ENCODE measurements at places on chromosomes 7 and 10.

GRCh38 chr10:101114646-101115045 is 16.5 kb upstream of the TLX1 start:
- DNase-seq, result no peak

DNA sequence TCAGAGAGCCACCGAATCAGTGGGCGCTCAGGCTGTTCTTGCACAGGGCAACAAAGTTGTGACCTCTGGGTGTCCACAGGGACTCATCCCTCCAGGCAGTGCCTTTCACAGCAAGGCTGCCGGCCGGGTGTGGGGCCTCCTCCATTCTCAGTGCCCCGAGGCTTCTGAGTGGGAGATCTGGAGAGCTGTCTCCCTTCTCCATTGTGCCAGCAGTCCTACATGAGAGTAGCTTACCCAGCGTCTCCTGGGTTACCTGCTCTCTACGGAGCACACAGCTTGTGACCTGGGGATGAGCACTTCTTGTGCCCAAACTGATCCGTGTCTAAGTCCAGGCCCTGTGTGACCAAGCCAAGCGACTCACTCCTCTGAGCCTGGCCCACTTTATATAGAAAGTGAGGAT is 240.9 kb upstream of the GRB10 start:
- DNase-seq, result no peak

DNA sequence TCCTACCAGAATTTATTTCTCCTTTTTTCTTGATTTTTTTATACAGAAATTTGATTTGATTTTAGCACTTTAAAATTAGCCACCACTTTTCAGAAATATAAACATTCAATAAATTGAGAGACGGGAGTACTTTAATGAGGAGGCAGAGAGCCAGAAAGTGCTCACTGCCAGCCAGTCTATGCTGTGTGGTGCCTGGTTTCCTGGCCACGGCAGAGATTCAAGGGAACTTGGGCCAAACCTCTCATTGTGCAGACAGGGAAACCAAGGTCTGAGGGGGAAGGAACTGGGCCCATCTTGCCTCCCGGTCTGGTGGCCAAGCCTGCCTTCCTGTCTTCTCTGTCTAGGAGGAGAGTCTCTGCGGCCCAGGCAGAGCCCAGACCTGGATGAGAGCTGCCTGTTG is 25.9 kb downstream of the ADAMTS14 start:
- DNase-seq, result no peak

GRCh38 chr10:18144928-18145327 is 4.7 kb downstream of the CACNB2 start:
- no peak for DNase-seq

GRCh38 chr10:122710576-122710975 is 10.9 kb upstream of the C10orf120 start:
- DNase-seq, result no peak

DNA sequence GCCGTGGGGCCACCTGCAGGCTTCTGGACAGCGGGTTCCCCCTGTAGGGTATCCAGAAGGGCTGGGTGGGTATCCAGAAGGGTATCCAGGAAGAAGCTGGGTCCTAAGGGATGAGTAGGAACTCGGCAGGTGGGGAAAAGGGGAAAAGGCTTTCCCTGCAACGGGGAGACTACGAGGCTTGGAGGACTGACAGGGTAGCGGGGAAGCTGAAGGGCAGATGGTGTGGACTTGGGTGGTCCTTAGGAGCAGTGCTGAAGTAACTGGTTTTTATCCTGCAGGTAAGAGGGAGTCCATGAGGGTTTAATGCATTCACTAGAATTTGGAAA is 525 bp downstream of the UBE2D4 start:
- no peak for DNase-seq

DNA sequence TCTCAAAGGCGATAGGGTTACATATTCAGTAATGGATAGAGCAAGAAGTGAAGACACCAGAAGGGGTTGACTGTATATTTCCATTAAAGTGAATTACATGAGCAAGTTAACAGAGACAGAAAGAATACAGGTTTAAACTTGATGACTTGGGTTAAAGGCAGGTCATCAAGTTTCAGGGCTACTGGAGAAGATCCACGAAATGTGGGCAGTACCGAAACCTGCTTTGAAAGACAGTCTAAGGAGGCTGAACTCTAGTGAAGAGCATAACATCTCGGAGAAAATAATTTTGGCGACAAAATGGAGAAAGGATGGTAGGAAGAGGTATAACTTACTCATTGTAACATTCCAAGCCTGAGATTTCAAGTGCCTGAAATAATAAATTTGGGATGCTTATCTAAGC is 26.6 kb upstream of the PLXDC2 start:
- DNase-seq, result no peak

GRCh38 chr7:155377071-155377837 is 79.6 kb downstream of the INSIG1 start:
- DNase-seq, result no peak

DNA sequence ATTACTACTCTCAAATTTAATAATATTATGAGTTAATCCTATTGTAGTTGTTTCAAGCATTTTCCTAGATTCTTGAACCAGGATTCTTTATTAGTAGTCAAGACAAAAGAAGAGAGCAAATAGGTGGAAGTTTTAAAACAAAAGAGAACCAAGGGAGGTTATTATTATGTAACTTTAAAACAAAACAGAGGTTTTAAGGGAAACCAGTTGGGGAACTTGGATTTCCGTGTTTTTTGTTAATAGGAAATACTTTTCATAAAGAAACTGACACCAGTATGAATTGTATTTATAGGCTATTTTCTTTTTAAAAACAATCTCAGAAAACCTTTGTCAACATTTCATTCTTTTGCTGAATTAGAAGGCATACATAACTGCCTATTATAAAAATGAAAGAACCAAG is 183.9 kb downstream of the WNT2 start:
- DNase-seq, result no peak

GRCh38 chr7:153942036-153942435 is 110.2 kb upstream of the DPP6 start:
- no peak for DNase-seq

GRCh38 chr10:35640951-35641675 is 983 bp downstream of the FZD8 start:
- DNase-seq, result peak; percentile 39

- DNase-seq, result no peak
Measured at GRCh38 chr10:17003651-17004286, 125.8 kb downstream of the CUBN start.

DNA sequence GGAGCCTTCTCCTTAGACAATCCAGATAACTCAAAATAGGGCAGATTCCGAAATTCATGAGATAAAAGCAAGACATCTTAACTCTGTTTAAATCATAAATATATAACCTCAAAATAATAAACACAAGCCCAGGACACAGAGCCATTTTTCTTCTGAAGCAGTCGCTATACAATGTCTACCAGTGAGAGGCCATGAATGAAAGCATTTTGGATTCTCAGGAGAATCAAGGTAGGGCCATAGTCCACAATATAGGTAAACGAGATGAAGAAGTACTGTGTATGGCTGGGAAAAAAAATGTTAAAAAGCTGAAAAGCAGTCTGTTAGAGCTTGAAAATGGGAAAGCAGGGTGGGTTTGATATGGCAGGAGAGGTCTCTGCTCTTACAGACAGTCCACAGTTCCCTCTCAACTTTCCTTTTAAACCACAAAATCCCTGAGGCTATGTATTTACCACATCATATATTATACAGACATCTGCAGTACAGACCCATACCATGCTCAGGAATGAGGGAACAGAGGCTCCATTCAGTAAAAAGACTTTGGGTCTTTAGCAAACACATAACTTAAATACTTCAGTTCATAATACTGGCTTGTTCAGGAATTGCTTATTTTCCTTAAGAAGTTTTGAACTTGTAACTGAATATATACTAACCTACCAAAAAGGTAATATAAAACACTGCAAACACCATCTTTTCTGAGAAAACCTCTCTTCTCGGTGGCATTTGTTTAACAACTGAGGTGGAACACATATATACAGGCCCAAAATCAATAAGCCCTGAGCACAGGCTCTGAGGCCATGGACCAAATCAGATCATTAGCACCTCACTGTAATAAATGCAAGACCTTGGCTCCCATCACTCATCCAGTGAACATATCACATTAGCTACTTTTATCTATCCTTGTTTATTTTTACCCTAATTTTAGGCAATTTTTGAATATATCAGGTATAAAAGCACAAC is 109.3 kb downstream of the SORBS1 start:
- DNase-seq, result no peak

DNA sequence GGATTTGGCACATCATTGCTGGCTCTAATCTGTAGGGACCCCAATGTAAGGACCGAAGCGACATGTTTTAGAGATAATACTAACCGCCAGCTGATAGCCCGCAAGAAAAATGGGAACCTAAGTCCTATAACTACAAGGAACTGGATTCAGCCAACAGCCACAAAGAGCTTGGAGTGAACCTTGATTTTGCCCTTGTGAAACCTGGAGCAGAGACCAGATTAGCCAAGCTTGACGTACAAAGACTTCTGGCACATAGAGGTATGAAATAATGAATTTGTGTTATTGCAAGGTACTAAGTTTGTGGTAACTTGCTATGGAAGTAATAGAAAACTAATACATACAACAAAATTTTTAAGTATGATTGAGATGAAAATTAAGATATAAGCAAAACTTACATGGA is 246.9 kb downstream of the AGMO start:
- DNase-seq, result no peak

DNA sequence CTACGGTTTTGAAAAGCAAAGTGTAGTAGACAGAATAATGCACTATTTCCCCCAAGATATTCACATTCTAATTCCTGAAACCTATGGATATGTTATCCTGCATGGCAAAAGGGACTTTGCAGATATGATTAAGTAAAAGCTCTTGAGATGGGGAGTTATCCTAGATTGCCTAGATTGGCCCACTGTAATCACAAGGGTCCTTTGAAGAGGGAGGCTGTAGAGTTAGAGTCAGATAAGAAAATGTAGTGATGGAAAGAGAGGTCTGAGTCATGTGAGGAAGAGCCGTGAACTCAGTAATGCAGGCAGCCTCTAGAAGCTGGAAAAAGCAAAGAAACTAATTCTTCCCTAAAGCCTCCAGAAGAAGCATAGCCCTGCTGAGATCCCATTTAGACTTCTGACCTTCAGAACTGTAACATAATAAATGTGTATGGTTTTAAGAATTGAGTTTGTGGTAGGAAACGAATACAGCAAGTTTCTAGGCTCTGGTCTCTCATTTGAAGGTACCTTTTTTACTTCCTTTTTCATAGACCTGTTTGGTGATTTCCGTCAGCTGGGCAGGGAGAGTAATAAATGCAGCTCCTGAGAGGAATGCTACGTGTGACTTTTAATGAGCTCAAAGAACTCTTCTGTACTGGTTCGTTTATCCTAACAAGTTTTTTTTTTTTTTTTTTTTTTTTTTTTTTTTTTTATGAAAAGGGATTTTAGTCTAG is 41.9 kb upstream of the NXPH1 start:
- DNase-seq, result no peak

GRCh38 chr7:12031638-12032037 is 179.5 kb upstream of the TMEM106B start:
- DNase-seq, result peak; percentile 31

DNA sequence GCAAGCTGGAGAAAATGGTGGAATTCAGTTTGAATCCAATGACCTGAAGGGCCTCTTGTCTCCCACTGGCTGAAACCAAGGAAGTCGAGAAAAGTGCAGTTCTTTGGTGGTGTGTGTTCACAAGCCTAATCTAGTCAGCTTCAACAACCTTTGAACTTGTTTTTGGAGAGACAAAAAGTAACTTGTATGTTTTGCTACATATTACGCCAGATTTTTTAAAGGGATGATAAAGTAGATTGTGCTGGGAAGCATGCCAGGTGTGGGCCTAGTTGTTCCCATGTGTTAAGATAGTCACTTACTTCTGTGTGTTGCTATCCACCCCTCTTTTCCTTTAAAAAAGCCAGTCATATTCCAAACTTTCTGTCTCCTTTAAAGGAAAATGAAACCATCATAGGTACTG is 79.7 kb upstream of the FAM3C start:
- DNase-seq, result no peak

DNA sequence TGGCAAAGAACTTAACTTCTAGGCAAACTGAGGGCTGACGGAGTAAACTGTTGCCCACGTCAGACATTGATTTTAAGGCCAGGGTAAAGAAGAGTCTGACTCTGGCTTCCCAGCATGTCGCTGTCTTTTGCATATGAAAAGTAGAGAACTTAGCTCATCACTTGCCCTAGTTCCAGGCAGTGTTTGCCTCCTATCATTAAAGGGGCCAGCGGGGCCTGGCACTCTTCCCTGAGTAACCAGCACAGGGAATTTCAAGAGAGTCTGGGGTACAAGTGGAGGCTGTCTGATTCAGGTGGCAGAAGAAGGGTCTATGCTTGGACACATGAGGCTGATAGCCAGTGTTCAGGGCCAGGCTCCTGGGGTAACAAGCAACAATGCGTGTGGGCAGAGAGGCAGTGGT is 4.8 kb downstream of the DENND2A start:
- no peak for DNase-seq

DNA sequence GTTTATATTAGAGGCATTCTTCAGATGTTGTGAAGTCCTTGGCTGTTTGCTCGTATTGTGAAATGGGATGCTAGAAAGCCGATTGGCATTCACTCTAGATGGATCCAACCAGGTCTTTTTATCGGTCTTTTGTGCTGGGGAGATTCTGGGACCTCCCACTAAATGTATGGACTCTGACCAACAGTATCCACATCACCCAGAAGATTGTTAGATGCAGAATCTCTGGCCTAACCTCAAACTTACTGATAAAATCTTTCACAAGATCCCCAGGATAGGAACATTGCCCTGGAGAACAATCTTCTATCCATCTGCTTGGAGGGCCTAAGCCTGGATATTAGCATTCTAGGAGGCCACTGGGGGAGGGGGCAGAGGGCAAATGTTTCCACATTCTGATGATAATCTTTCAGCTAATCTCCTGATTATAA is 160.9 kb downstream of the PLXDC2 start:
- DNase-seq, result no peak

- DNase-seq, result no peak
Measured at GRCh38 chr10:122541541-122542002, 19.0 kb upstream of the DMBT1 start.

DNA sequence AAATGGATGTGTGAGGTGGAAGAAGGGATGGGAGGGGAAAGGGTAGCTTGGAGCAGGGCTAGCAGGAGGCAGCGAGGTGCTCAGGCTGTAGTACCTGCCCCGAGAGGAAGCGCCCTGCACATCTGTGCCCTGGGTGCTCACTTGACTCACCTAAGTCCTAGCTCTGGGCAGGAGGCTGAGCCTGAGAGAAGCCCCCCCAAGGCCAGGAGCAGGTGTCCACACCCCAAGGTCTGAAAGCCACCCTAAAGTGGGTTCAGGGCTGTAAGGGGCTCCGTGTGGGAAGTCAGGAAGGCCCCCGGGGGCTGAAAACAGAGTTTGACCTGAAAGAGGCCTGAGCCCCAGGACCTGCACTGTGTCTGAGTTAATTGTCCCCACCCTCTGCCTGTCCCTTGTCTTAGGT is 95.8 kb upstream of the PODXL start:
- DNase-seq, result no peak

GRCh38 chr10:48775206-48775517 is 90.5 kb downstream of the WDFY4 start:
- DNase-seq, result no peak

All from fibroblast of skin of left biceps (primary cell).